Stimulated activated CD4-positive, alpha-beta T cell treated with anti-CD3 and anti-CD28 coated beads, Interleukin-4, amount 100 ng/mL, for 4 hours (primary cell): ENCODE measurements at places on chromosomes 5 and 9.

DNA sequence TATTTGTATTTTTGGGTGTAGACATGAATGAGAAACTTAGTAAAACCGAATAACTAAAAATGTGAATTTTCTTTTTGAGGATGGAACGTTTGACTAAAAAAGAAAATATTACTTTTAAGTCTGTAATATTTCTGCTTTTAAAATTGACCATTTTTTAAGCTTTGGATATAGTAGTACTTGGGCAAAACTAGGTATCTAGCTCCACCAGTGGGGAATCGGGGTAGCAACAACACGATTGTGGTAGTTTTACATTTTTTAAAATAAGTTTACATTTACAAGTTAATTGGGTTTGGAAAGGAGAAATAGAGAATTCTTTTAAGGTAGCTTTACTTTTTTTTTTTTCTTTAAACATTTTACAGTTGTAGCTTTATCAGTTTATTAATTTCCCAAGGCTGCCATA lies 154.4 kb downstream of the MAN2A1 start:
- no peak for DNase-seq

DNA sequence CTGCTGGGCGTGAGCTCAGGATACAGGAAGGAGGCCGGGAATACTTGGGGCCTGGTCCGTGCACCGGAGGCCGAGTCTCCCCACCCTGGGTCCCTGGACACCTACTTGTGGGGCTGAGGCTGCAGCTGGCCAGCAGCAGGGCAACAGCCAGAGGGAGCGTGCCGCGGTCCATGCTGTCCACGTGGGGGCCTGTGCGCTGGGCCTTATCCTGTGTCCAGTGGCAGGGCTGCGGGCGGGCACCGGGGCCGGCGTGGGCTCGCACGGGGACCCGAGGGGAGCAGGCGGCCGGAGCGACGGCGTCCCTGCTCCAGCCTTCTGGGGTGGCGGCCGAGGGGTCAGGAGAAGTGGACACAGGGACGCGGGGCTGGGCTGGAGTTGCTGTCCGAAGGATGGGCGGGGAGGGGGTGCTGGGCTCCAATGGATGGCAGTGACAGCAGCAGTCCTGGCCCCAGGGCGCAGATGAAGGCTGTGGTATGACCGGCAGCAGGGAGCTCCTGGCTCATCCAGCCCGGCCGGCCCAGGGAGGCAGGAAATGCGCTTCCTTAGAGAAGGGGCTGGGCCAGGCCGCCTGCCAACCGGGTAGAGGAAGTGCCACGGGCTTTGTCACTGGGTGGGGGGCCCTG lies at the start of gene ENG:
Gene ENG (minus strand): TSS at position 475 of the 623 bp plus-strand sequence. CDS start 303 bp downstream, at position 172.
- DNase-seq: no peak

GRCh38 chr9:76717613-76718012 lies 46.6 kb upstream of the PCA3 start:
- DNase-seq: no peak

DNA sequence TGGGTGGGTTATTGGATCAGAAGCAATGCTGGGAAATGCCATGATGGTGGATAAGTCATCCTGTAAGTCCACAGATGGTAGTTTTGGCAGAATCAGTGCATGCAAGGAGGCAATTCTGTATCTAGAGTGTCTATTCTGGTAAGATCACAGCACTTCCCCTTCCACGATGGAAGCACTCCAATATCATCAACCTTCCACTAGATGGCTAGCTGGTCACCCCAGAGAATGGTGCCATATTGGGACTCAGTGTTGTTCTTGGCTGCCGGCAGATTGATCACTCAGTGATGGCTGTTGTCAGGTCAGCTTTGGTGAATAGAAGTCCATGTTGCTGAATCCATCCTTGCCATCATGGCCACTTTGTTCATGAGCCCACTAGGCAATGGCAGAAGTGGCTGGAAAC lies 553.5 kb downstream of the CSNK1G3 start:
- DNase-seq: no peak

DNA sequence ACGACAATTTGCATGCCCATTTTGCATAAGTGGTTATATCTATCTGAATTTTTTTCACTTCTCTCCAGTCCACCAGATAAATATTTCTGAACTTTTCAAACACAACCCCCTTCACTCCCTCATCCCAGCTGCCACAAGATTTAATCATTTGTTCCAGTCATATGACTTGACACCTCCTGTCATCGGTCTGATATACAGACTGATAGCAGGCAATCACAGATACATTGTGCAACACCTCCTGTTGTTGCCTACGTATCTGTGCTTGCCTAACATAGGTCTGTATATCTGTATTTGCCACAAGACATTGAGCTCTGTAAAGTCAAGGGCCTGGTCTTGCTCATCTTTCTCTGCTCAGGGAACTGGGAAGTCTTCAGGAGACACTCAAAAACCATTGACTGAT lies 65.6 kb downstream of the GNA14 start:
- no peak for DNase-seq

DNA sequence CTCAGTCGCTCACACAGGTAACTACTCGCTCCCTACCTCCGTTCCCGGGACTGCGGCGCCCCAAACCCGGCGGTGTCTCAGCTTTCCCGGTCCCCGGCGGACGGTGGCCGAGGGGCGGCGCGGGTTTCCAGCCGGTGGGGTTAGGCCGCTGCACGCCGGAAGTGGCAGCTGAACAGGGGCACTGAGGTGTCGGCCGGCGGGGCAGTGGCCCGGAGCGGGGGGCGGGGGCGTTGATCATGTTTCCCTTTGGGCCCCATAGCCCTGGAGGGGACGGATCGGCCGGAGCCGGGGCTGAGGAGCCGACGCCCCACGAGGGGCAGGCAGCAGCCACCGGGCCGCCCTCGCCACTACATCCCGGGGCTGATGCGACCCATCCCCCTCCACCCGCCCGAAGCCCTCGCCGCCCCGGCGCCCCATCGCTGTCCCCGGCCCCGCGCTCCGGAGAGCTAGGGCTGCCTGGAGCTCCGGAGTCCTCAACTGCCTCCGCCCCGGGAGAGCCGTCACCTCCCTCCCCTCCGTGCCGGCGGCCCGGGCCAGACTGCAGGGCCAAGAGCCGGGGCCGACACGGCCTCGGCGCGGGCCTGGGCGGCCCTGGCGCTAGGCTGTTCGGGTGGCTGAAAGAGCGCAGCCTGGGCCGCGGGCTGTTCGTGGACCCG lies at the start of gene DCAF10:
Gene DCAF10 (plus strand): TSS at position 167 of the 656 bp plus-strand sequence. CDS start 70 bp downstream, at position 237.
- peak; percentile 92 for DNase-seq

GRCh38 chr5:179273441-179274145 lies 71.7 kb downstream of the ADAMTS2 start:
- no peak for DNase-seq

DNA sequence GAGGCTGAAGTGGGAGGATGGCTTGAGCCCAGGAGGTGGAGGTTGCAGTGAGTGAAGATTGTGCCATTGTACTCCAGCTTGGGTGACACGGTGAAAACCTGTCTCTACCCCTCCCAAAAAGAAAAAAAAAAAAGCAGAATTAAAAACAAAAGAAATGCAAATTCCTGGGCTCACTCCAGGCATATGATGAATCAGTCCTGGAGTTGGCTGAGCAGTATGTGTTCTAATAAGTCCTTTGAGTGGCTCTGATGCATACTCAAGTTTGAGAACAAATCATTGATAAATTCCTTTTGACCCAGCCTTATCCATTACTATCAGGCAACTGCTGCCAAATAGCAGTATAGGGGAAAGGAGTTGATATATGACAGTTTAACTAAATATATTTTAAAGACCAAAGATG lies 28.3 kb downstream of the UHRF2 start:
- DNase-seq: no peak

- no peak for DNase-seq
Observed at GRCh38 chr5:67133776-67134175, 62.8 kb downstream of the CD180 start.

DNA sequence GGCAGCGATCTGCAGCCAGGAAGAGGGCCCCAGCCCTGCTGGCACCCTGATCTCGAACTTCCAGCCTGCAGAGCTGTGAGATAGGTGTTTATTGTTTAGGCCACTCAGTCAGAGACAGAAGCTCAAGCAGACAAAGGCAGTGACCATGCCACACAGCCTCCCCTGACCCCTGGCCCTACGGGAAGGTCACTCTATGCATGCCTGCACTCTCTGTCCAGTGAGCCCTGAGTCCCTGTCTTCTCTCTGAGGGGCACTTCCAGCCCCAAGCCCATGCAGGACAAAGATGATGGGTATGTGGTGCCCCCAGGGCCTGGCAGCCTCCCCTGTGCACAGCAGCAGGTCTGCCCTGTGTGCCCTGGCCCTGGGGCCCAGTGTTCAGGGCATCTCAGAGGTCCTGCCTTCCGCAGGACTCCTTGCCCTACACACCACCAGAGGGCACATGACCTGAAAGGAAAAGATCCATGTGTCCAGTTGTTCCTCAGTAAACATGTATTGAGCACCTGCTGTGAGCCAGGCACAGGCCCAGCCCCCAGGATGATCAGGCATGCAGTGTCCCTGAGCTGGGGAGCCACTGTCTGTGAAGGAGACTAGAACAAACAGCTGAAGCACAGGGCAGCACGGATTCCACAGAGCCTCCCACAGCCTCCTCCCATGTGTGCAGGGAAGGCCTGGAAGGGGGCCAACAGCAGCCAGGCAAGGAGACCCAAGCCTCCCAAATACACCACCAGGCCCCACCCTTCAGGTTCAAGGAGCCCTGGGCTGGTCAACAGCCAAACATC lies 109.3 kb downstream of the ATPSCKMT start:
- no peak for DNase-seq

DNA sequence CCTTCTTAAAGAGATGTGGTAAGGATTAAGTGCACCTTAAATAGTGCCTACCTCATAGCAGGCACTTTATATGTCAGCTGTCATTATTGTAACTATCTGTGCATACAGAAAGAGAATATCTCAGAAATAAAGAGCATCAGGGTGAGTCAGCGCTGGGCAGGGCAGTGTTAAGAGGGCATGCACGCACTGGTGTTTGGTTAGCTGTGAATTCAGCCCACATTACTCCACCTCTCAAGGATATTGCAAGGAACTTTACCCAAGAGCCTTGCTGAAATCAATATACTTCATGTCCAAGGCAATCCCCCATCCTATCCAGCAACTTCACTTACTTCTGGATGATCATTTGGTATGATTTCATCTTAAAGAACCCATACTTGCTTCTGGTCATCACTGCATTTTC lies 300.9 kb downstream of the NTRK2 start:
- DNase-seq: no peak

GRCh38 chr5:179198825-179199224 lies 138.7 kb downstream of the ZNF354C start:
- DNase-seq: no peak

- DNase-seq: no peak
Observed at GRCh38 chr5:994272-994607, 14.4 kb upstream of the NKD2 start.

DNA sequence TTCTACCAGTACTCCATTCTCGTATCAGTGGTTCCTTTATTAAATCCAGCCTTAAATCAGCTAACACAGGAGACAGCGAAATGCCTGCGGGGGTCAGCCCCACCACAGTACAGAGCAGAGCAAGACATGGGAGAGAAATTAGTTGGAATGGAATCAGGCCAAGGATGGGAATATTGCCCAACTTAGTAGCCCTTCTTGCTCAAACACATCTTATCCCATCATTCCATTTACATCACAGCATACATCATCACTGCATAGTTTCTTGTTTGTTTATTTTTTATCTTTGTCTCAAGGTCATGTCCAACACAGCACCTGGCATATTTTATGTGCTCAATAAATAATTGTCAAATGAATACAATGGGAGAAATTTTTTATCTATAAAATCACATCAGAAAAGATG lies 34.3 kb upstream of the DAB2 start:
- no peak for DNase-seq

DNA sequence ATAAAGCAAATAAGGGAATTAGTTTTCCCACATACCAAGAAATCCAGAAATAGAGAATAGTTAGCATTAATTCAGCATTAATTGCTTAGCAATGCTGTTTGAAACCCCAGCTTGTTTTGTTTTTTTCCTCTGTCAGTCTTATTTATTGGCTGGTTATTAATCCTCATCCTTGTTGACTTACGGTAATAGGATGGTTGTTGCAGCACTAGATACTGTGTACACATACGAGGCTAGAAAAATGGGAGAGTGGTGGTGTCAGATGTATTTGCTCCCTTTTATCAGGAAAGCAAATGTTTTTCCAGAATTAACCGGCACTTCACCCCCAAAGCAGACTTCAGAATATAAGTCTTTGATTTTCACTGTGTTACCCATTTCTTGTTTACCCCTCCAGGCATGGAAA lies 60.4 kb downstream of the ERBIN start:
- no peak for DNase-seq

- no peak for DNase-seq
Observed at GRCh38 chr5:173835661-173836060, 52.5 kb upstream of the CPEB4 start.

- DNase-seq: no peak
Observed at GRCh38 chr9:100880284-100880683, 148.2 kb upstream of the PLPPR1 start.
